ENCODE measurements at places on chromosomes 7 and 10.

GRCh38 chr10:97687785-97688781 is 1.0 kb upstream of the AVPI1 start:
- no peak for DNase-seq

- no peak for DNase-seq
Observed at GRCh38 chr10:79582096-79582495, 21.9 kb upstream of the SFTPA2 start.

DNA sequence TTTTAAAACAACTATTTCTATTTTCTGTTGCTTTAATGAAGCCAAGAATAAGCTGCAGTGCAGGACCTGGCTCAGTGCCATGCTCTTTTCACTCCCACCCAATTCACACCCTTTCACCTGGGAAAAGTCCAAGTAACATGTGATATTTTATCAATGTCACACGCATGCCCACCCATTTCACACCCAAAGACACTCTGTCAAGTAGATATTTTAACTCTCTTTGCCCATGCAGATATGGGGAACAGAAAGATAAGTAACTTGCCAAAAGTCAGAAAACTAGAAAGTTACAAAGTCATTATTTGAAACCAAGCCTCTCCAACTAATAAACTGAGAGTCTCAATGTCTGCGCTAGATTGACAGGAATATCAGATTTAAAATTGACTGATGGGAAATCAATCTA is 706.7 kb upstream of the PHF14 start:
- no peak for DNase-seq

- no peak for DNase-seq
Observed at GRCh38 chr7:150780292-150780691, 19.9 kb downstream of the TMEM176B start.

DNA sequence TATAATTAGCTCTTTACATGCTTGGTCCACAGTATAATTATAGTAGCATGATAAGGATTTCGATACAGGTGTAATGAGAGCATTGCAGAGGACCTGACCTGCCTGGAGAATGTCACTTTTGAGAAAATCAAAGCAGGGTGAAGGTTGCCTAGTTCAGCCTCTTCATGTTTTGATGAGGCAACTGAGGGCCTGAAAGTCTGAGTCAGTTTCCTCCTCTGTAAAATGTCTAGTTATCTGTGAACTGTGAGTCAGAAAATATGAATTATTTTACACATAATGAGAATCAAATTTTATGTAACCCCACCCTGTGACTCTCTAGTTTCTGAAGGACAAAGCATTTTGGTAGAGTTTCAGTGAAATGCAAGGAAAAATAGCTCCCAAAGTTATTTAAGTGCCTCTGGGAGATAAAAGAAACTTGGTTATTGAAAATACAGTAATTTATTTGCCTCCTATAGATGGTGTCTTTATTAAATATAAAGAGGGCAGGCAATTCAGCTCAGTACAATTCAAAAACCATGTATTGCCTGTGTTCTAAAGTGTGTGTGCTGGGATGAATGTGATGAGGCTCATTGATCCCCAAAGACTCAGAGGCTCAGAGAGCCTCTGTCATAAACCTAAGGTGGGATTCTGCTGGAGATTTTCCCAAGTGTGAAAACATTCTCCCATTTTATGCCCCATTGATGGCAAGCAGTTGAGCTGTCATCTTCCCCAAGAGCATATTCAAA is 37.3 kb upstream of the SAMD9L start:
- no peak for DNase-seq

DNA sequence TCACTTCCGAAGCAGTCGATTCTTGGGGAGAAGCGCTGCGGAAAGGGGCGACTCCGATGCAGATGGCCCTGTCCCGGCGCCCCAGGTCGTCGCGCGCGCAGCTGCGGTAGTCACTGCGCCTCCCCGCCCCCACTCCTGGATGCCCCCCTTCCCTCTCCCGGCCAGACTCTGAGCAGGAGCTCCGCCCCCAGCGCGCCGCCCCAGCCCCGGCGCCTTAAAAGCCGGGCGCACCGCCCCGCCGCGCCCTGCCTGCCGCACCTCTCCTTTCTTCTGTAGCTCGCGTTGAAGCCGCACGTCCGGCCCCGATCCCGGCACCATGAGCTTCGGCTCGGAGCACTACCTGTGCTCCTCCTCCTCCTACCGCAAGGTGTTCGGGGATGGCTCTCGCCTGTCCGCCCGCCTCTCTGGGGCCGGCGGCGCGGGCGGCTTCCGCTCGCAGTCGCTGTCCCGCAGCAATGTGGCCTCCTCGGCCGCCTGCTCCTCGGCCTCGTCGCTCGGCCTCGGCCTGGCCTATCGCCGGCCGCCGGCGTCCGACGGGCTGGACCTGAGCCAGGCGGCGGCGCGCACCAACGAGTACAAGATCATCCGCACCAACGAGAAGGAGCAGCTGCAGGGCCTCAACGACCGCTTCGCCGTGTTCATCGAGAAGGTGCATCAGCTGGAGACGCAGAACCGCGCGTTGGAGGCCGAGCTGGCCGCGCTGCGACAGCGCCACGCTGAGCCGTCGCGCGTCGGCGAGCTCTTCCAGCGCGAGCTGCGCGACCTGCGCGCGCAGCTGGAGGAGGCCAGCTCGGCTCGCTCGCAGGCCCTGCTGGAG is at the start of gene INA:
TSS of gene INA (plus strand) at position 243 of the 817 bp plus-strand sequence. CDS start at position 317, 74 bp downstream.
- DNase-seq: peak; percentile 73

DNA sequence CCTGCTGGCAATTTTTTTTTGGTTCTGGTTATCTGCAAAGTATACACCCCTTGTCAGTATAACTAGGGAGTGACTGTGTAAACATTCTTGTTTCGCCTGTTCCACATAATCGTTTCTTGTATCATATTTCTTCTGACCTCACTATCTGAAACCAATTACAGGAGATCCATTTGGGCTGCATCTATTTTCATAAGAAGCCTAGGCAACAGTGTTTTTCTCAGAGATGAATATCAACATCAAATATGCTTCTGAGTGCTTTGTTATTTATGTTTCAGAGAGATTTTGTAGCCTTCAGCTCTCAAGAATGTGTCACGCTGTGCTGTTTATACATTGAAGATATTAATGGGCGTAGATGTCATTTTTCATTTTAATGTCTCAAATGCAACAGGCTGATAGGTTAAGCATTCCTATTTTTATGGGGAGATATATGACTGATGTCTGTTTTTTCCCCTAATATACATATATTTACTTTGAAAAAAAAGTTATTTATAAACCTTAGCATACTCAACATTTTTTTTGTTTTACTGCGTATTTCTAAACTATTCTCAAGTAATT is 115.5 kb downstream of the FOXP2 start:
- no peak for DNase-seq

- no peak for DNase-seq
Observed at GRCh38 chr7:106545275-106545674, 115.7 kb downstream of the CCDC71L start.

DNA sequence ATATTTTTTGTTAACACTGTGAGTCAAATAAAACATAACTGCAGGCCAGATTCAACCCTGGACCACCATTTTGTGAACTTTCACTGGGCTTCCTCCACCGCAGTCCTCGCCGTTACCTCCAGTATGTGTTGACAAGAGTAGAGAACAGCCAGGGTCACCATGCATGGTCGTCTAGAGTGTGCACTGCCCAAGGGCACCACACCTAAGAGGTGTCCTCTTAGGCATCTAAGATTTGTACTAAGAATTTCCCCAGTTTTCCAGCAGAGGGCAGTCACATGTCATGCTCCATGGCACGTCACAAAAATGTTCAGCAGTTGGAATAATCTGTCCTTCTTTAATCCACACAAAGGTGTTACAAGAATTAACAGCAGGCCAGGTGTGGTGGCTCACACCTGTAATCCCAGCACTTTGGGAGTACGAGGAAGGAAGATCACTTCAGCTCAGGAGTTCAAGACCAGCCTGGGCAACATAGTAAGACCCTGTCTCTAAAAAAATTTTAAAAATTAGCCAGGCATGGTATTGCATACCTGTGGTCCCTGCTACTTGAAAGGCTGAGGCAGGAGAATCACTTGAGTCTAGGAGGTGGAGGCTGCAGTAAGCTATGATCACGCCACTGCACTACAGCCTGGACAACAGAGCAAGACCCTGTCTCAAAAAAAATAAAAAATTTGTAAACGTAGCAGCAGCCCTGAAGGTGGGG is 71.2 kb upstream of the FOXK1 start:
- DNase-seq: peak; percentile 78

GRCh38 chr7:138032770-138033169 is 30.9 kb upstream of the CREB3L2 start:
- DNase-seq: no peak

GRCh38 chr10:88077977-88078376 is 214.6 kb downstream of the PTEN start:
- no peak for DNase-seq

DNA sequence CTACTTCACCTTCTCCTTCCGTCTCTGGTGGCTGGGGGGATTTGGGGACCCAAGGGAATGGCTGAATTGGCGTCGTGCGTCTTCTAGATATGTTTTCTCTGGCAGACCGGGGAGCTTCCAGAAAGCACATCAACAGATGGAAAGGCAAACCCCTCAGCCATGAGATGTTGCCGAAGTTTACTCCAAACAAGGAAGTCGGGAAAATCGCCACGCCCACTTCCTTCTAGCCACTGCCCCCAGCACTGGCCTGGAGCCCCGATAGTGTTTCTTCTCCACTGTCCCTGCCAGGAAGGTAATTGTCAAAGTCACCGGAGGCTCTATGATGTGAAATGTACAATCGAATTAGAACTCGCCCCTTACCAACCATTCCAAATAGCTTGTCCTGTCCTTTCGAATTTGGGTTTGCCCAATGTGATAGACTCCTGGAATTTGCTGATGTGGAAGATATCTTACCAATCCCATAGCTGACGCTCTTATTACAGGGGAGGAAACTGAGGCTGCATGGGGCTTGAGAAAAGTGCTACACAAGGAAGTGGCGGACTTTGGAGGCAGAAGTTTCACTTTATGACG is 191.0 kb downstream of the LSM5 start:
- DNase-seq: no peak

DNA sequence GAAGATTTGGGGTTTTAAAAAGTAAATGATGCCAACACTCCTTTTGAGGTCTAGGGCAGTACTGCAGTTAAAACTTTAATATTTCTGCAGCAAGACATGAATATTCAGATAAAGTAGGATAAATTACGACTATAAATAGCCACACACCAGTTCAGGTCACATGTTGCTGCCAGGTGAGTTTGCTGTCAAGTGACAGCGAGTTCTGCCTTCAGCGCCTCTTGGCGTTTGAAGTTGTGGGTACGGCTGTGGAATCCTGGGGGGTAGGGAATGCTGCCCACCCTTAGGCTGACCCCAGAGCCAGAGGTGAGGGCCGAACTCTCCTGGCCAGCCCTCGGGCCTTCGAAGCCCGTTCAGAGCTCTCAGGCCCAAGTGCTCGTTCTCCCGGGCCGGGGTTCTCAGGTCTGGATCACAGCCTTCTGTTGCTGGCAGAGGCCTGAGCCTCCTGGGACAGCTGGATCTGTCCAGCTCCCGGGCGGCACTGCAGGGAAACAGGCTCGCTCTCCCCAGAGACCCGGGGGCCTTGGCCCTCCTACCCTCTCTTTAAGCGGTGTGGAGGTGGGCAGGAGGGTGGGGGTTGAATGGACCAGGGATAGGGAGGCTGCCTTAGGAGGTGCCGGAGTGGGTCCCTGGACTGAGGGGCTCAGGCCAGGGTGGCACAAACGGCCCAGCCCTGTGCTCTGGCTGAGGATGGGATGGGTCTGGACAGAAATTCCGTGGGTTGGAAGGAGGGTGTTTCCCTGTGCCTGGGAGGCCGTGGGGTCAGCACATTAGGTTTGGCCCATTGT is 5.4 kb downstream of the BRI3 start:
- DNase-seq: no peak

DNA sequence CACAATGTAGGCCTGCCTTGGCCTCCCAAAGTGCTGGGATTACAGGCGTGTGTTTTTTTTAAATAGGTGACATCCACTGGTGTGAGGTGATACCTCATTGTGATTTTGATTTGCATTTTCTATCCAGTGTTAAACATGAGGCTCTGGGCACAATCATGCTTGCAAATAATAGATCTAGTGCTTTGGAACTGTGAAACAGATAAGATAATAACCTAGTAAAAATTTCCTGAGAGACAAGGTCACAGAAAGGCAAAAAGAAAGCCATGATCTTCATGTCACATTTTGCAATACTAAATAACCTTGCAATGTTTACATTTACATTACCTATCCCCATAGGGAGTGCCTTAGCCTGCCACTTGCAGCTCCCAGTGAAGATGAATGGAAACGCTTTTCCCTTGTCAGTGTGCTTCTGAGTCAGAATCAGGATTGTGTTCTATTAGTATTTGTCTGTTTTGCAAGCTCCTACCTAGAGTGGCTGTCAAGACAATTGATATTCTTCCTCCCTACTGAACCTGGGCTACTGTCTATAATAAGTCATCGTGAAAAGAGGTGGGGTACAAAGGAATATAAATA is 256.5 kb downstream of the PHTF2 start:
- no peak for DNase-seq

DNA sequence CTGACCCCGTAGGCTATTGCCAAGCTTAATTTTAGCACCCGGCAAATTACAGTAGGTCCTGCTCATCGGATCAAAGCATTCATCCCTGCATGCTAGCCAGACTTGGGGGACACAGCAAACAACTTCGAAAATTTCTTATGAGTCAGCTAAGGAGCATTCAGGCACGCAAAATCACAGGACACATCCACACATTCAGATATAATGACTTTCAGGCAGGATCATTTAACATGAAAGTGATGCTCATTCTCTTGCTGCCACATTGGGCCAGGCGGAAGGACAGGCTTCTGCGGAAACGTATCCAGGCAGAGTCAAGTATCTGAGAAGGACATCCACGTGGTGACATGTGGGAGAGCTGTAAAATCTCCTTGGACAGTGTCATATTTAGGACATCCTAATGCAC is 474.0 kb upstream of the NRP1 start:
- DNase-seq: no peak

DNA sequence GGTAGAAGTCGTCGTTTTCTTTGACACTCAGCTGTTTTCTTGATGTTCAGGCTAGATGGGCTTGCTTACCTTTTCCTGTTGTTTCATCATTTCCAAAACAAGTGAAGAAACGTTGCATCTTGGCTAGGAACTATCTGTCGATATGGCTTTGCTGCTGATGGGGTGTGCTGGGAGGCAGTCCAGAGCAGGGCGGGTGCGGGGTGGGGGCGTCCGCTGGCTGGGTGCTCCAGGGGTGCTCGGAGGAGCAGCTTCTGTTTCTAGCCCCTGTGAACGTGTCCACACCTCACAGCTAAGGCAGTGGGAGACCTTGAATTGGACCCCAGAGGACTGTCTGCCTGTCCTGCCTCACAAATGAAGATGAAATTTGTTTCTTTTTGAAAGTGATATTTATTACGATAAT is 7.6 kb upstream of the SUN1 start:
- DNase-seq: no peak

DNA sequence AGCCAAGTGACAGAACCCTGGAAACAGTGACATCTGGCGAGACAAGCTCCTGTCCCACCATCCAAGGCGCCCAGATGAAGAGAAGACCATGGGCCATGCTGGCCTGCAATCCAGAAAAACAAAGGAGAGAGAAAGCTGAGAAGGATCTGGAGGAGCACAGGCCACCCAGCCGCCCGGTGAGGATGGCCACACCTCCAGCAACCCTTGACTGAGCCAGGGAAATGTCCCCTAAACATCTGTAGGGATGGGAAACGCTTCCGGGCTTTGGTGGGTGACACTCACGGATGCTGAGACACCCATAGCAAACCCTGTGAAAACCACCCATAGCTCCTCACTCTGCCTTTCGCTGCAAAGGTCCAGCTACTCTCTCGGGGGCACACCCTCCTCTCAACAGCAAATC is 32.0 kb downstream of the TCERG1L start:
- DNase-seq: no peak
